ENCODE measurements at places on chromosomes 5 and 9. TPM values are rescaled to one million over a fixed set of nuclear protein-coding genes. Genes with fewer than 3 reads are reported as not detected.

DNA sequence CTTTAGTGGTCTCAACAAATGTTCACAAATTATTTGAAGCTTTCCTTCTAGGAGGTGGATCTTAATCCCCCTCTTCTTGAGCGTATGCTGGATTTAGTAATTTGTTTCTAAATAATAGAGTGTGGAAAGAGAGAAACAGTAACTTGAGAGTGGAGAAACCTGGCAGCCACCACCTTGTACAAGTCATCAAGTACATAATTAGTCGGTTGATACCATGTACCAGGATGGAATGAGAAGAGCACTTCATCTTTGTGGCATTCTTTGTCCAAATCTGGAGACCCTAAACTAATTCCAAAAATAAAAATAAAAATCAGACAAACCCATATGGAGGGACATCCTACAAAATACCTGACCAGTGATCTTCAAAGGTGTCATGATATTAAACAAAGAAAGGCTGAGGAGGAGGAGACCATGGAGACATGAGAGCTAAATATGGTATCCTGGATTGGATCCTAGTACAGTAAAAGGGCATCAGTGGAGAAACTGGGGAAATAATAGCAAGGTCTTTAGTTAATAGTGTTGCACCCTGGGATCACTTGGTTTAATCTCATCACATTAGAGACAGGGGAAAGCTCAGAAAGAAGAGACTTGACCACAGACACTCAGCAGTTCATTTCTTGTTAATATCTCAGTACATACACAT, 147.9 kb downstream of the ASTN2 start:
- no peaks in the 10 kb centered on the region for H3K36me3 ChIP-seq
- no peaks in the 10 kb centered on the region for H3K27me3 ChIP-seq
- H3K4me1 ChIP-seq: no peaks in the 10 kb centered on the region
- H3K4me3 ChIP-seq: no peak overlapping the region
- no peak overlapping the region for H3K27ac ChIP-seq
- no peak for DNase-seq

GRCh38 chr9:117081641-117082317, 333.1 kb downstream of the ASTN2 start:
- no peak overlapping the region for H3K27ac ChIP-seq
- no peak for DNase-seq
- no peaks in the 10 kb centered on the region for H3K4me1 ChIP-seq
- no peak overlapping the region for H3K4me3 ChIP-seq
- no peaks in the 10 kb centered on the region for H3K27me3 ChIP-seq
- no peaks in the 10 kb centered on the region for H3K36me3 ChIP-seq

DNA sequence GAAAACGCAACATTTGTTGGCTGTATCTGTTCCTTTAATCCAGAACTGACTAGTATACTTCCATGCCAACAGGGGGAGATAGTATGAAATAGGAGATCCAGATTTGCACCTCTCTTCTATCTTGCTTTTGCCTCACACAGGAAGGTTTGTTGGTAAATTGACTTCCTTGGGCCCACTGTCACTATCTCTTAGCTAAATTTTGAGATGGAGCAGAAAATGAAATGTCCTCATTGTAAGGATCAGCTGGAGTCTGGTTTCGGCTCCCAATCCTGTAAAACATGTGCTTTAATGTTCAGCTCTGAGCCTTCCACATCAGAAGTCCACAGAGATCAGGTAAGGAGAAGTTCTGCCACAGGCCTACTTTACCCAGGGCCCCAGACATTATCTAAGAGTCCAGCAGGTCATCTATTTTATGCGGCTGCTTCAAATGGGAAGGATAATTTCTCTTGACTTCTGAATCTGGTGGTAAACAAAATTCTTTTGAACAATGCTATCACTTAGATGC, 176.8 kb downstream of the FER start:
- peaks cover 2% of the 10 kb centered on the region for H3K4me1 ChIP-seq
- no peaks in the 10 kb centered on the region for H3K27me3 ChIP-seq
- H3K36me3 ChIP-seq: no peaks in the 10 kb centered on the region
- no peak overlapping the region for H3K27ac ChIP-seq

DNA sequence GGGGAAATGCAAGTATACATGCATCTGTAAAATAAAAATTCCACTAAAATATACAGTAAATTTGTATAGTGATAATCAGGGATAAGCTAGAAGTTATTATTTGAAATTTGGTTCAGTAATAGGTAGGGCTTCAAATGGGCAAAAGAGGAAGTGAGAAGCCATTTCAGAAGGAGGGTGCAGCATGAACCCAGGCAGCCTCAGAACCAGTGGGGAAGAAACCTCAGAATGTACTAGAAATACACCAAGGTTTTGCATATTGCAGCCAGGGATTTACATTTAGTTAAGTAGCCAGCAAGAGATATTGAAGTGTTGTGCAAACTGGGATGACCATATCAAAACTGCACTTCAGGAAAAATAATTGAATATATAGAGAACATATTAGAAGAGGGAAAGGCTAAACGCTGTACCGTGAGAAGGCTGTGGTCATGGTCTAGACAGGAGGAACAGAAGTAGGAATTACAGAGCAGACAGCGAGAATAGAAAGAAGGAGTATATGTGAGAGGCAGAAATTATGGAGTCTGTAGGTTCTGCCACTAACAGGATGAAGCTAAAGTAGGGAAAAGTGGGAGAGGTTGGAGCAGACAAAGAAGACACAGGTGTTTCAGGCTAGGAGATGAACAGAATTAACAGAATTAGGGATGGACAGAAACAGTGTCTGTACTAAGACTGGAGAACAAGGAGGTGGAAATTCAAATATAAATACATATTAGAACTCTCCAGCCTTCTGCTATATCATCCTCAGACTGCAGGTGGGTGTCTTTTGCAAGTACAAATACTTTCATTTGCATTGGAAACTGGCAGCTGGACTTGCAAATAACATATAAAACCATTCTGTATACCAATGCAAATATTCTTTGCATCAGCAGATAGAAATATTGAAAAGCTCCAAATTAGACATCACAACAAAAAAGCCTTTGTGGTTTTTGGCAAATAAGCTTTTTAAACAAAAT, 335.6 kb downstream of the ZNF608 start:
- H3K4me1 ChIP-seq: no peaks in the 10 kb centered on the region
- H3K36me3 ChIP-seq: no peaks in the 10 kb centered on the region
- H3K4me3 ChIP-seq: no peak overlapping the region
- no peak for DNase-seq
- H3K27ac ChIP-seq: no peak overlapping the region

- H3K27ac ChIP-seq: no peak overlapping the region
- DNase-seq: no peak
- H3K36me3 ChIP-seq: no peaks in the 10 kb centered on the region
- no peak overlapping the region for H3K4me3 ChIP-seq
- no peaks in the 10 kb centered on the region for H3K4me1 ChIP-seq
Observed at GRCh38 chr5:104084896-104085295, 522.3 kb upstream of the NUDT12 start.

- H3K27ac ChIP-seq: no peak overlapping the region
- no peaks in the 10 kb centered on the region for H3K4me1 ChIP-seq
- DNase-seq: no peak
Observed at GRCh38 chr5:16871746-16872339, 64.2 kb downstream of the MYO10 start.

- H3K27ac ChIP-seq: no peak overlapping the region
- peaks cover 25% of the 10 kb centered on the region for H3K4me1 ChIP-seq
- DNase-seq: no peak
Observed at GRCh38 chr5:122846051-122846550, 688 bp downstream of the SNX24 start.

DNA sequence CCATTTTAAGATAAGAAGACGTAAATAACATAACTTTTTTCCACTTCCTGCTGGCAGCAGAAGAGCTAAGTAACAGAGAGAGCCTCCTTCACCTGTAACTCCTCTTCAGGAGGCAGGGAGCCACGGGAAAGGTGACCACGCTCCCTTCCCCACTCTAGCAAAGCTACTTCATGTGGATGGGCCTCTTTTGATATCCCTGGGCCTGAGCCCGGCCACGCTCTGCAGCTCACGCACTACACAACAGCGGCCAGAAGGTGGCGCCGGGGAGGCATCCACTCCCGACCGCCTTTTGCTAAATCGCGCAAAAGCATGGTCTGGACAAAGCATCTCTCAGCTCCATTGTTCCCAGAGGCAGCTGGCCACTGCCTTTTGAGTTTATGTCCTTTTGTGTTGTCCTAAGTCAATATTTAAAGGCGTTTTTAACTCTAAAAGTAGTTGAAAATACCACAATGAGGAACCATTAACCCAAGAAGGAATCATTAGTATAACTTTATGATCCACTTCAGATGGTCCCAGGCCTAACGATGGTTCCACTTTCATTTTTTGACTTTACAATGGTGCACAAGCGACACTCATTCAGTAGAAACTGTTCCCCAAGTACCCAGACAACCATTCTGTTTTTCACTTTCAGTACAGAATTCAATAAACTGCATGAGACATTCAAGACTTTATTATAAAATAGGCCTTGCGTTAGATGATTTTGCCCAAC, 23.6 kb downstream of the CMBL start:
- no peaks in the 10 kb centered on the region for H3K36me3 ChIP-seq
- peak; percentile 87 for DNase-seq
- H3K4me1 ChIP-seq: peaks cover 19% of the 10 kb centered on the region
- H3K4me3 ChIP-seq: no peak overlapping the region
- H3K27ac ChIP-seq: peak overlapping the region; percentile 54

- no peak for DNase-seq
- H3K27me3 ChIP-seq: no peaks in the 10 kb centered on the region
- peaks cover 1% of the 10 kb centered on the region for H3K36me3 ChIP-seq
- H3K27ac ChIP-seq: no peak overlapping the region
- H3K4me1 ChIP-seq: no peaks in the 10 kb centered on the region
Observed at GRCh38 chr5:154370119-154370518, 75.7 kb upstream of the SAP30L start.

- H3K4me3 ChIP-seq: peak overlapping the region; percentile 25
- peak overlapping the region; percentile 82 for H3K27ac ChIP-seq
- peak; percentile 81 for DNase-seq
- peaks cover 51% of the 10 kb centered on the region for H3K4me1 ChIP-seq
- H3K27me3 ChIP-seq: no peaks in the 10 kb centered on the region
Observed at GRCh38 chr5:76473661-76474060, 70.6 kb downstream of the IQGAP2 start.

GRCh38 chr9:120718316-120718715, 4.0 kb upstream of the MEGF9 start:
- peaks cover 7% of the 10 kb centered on the region for H3K4me1 ChIP-seq
- no peaks in the 10 kb centered on the region for H3K27me3 ChIP-seq
- no peak overlapping the region for H3K4me3 ChIP-seq

GRCh38 chr9:133449760-133450159, 10.0 kb upstream of the CACFD1 start:
- no peak overlapping the region for H3K4me3 ChIP-seq
- H3K27ac ChIP-seq: no peak overlapping the region
- DNase-seq: no peak
- H3K36me3 ChIP-seq: no peaks in the 10 kb centered on the region
- no peaks in the 10 kb centered on the region for H3K4me1 ChIP-seq

- H3K4me1 ChIP-seq: no peaks in the 10 kb centered on the region
- H3K36me3 ChIP-seq: no peaks in the 10 kb centered on the region
- H3K27me3 ChIP-seq: no peaks in the 10 kb centered on the region
- no peak for DNase-seq
- no peak overlapping the region for H3K4me3 ChIP-seq
- H3K27ac ChIP-seq: no peak overlapping the region
Observed at GRCh38 chr9:8371686-8372085, 572.1 kb upstream of the DMAC1 start.

DNA sequence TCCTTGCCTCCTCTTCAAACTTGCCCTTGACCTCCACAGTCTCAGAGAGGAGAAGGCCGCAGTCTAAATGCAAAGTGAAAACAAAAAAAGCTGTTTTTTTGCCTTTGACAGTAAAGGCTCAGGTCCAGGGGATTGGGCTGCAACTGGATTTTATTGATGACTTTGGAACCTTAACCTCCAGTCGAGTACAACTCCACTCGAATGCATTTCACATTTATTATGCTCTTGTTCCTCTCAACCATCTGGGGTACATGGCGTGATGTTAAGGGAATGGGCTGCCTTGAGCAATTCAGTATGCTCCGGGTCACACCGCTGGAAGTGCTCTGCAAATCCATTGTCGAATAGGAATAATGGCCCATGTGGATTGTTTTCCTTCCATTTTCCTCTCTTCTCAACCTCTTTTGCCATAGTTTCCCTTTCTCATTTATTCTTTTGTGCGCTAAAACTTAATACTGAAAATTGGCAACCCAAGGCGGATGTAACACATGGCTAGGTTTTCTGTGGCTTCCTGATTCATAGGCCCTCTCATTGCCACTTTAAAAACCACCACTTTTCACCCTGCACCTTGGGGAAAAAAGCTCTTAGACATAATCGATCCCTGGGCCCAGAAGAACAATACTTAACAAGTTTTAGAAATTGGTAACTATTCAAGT, 34.3 kb downstream of the ITK start:
- peak overlapping the region; percentile 65 for H3K4me3 ChIP-seq
- H3K27ac ChIP-seq: peak overlapping the region; percentile 92

GRCh38 chr9:119801311-119801710, 432.1 kb upstream of the BRINP1 start:
- no peaks in the 10 kb centered on the region for H3K36me3 ChIP-seq
- no peaks in the 10 kb centered on the region for H3K4me1 ChIP-seq
- H3K27me3 ChIP-seq: no peaks in the 10 kb centered on the region
- no peak for DNase-seq
- H3K27ac ChIP-seq: no peak overlapping the region

DNA sequence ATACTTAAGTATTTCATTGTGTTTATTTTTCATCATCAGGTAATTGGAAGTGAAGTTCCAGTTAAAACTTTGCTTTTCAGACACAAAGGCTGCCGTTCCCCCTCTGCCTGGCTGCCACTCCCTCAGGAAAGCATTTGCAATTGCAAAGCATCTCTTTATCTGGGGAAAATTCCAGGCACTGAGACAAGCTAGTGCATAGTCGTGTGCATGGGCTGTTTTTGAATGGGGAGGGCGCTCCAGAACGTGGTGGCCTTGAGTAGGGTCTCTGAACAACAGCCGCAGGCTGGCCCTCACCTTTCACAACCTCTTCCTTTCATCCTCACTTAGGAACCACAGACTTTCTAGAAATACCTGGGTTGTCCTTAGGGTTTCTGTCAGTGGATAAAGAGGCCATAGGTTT, 285.1 kb upstream of the ADAMTS16 start:
- H3K4me1 ChIP-seq: no peaks in the 10 kb centered on the region
- H3K4me3 ChIP-seq: no peak overlapping the region
- no peak overlapping the region for H3K27ac ChIP-seq
- no peaks in the 10 kb centered on the region for H3K36me3 ChIP-seq
- DNase-seq: no peak

MYMK gene
- not detected for total RNA-seq

TAF11L10 gene
- total RNA-seq: not detected

PHYHD1 gene
- total RNA-seq: 0.63 TPM

BRIX1 gene
- total RNA-seq: 42.2 TPM

CAPSL gene
- not detected for total RNA-seq

ADGRV1 gene
- total RNA-seq: 0.18 TPM

Measured in activated CD8-positive, alpha-beta memory T cell treated with anti-CD3 and anti-CD28 coated beads, Interleukin-2, amount 10 ng/mL, durations not matched to agents 7 days and 5 days (primary cell).